ENCODE measurements at places on chromosomes 13 and 19.

GRCh38 chr19:40604647-40605215 is 3.6 kb downstream of the LTBP4 start:
- DNase-seq = no peak

- no peak for DNase-seq
Observed at GRCh38 chr19:12163826-12164225, 930 bp downstream of the ZNF136 start.

- DNase-seq = no peak
Observed at GRCh38 chr19:32676186-32676894, 692 bp downstream of the RGS9BP start.

DNA sequence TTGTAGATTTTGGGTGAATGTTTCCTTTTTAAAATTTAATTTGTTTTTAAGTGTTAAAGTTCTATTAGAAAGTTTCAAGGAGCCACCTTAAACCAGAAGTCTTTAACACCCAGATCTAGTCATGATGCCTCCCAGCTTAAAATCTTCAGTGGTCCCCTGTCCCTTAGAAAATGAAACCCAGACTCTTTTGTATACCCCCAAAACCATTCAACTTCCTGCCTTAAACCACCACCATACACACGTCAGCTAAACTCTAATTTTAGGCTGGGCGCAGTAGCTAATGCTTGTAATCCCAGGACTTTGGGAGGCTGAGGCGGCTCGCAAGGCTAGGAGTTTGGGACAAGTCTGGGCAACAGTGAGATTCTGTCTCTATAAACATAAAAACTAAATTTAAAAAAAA is 37.9 kb downstream of the N4BP2L1 start:
- no peak for DNase-seq

DNA sequence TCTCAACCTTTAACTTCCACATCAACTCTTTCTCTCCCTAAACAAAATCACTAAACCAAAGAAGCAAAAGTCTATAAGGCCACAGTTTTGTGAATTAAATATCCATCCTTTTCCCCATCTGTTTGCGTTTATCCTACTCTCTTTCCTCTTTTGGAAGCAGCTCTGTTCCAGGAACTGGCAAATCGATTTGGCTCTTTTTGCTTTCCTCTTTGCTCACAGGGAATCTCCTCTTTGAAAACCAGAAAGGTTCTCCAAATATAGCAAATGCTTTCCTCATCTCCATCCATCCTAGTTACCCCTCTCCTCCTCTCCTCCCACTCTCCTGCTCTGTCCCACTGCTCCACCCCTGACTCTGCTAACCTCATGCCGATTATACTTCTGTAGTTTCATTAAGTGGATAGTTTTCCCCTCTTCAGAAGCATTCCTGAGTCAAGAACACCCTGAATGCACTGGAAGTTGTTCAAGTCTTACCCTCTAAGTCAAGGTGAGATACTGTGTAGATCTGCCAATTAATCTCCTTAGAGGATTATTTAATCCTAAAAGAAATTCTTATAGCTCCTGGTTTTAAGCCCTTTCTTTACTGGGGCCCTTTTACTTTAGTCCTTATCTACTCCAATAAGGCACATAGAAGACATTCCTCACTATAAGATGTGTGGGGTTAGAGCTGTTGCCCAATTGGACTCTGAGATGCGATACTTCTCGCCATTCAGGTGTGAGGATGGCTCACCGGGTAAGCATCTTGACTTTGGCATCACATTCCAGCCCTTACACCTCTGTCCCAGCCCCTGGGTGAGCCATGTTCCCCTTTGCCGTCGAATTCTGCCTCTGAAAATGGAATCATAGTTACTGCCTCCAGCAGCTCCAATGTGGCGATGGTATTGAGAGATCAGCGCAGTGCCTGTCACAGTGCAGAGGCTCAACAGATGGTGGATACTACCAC is 67.6 kb downstream of the COL4A2 start:
- DNase-seq = no peak
